ENCODE measurements at places on chromosomes 2 and 18.

- DNase-seq: no peak
Observed at GRCh38 chr18:66587430-66587829, 16.5 kb downstream of the CDH19 start.

DNA sequence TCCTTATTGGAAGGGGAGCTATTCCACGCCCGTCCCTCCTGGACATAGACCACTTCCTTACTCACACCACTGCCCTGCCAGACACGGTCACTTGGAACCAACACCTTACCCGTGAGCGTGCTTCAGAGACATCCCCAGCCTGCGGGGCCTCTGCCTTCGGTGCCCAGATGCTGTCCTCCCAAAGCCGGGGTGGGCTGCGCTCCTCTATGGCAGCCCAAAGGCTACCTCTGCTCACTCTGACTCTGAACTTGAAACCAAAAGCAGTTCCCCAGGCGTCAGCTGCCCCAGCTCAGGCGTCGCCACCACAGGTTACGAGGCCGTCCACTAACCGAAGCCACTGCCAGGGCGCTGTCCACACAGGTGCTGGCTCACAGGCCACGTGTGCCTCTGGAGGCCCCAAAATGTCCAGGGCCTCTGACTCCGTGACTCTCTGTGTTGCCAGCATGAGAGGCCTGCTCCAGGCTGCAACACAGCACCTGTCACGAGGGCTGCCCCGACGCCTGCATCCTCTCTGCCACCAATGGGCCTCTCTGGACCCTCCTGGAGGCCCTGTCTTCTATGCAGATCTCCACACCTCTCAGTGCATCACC lies 23.8 kb downstream of the HDAC4 start:
- no peak for DNase-seq

DNA sequence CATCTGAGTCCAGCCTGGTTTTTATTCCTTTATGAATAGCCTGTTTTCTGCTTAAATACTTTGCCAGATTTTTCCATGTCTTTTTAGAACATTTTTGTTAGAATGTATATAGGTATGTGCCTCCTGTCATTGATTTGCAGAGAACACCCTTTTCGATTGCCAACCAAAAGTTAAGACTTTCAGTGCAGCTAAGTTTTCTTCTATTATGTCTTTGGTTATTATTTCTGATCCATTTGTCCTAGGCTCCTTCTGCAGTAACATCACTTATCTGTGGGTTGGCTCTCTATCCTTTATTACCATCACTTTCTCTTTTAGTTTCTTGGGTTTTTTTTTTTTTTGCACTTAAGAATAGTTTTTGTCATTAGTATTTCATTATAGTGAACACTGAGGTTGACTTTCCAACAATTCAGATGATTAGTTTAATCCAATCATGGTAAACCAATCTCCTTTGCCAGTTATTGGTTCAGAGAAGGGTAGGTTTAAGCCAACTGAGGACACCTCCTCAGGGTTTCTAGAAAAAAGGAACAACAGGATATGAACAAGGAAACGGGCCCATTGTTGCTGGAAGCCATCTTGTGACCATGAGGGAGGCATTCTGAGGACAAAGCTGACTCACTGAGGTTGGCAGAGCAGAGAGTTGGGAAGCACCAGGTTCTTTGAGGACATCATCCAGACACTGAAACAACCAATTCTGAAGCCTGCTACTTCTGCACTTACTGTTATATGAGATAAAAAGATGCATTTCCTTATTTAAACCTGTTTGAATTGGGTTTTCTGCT lies 37.9 kb upstream of the GBX2 start:
- no peak for DNase-seq

GRCh38 chr2:147782141-147782930 lies 62.5 kb upstream of the ACVR2A start:
- no peak for DNase-seq
